CD4-positive, alpha-beta T cell treated with Interleukin-1 beta for 1 hour (primary cell): ENCODE measurements at places on chromosomes 3 and 15.
A peak's percentile ranks its signal among the peaks of the same experiment; 100 is the strongest.

DNA sequence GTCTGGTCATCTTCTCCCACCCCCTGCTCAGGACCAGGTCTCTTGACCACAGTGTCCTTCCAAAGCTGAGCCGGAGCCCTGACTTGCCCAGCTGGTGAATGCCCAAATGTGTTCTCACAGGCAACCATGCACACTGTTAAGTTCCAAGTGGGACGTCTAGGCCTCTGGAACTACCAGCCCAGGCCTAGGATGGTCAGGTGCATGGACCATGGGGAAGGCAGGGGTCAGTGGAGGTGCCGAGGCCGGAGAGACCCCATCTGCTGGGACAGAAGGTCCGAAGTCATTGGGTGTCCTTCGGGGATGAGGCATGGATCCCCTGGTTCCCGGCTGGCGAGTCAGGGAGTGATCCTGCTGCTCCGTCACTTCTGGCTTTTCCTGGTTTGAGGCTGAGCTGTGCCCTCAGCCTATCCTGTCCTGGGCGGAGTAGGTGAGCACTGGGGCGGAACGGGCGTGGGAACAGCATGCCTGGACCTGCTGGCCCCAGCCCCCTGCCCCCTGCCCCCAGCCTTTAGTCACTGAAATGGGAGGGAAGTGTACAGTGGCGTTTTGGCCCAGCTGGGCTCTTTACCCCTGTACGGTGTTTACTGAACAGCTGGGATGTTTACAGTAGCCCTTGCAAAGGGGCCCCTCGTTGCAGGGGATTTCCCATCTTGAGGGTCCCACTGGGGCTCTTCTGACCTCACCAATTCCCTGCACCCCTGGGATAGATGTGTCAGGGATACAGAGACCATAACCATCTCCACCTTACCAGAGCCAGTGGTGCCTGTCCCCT, 12.1 kb downstream of the SEMA3F start:
- no peak for DNase-seq

DNA sequence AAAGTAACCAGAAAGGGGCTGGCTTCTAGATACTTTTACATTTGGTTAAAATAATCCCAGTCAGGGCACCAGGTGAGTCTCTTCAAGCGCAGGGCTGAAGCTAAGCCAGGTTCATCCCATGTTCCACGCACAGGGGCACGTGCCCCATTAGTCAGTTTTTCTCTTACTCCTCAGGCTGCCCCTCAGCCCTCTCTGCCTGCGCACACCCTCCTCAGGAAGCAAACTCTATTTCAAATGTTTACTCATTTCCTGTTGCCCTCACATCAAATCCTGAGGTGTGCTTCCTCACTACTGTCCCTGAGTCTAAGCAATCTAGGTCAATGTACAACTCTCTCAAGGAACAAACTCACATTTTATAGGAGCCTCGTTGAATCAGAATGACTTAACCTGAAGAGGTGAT, 48.5 kb downstream of the THBS1 start:
- DNase-seq: peak; percentile 68

DNA sequence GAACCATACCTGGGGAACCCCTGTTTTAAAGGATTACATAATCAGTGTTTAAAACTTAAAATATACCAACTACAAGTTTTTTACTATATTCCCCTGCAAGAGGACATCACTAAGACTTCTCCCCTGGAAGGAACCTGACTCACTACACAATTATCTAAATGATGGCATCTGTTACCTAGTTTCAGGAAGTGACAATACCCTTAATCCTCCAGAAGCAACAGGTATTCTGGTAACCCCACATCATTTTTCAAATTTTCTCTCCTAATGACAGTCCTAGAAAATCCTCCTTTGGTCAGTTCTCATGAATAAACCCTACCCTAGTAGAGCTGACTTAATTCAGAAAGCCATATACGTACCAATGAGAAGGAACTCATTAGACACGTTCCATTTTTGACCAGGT, 78.4 kb downstream of the RFX7 start:
- DNase-seq: no peak

DNA sequence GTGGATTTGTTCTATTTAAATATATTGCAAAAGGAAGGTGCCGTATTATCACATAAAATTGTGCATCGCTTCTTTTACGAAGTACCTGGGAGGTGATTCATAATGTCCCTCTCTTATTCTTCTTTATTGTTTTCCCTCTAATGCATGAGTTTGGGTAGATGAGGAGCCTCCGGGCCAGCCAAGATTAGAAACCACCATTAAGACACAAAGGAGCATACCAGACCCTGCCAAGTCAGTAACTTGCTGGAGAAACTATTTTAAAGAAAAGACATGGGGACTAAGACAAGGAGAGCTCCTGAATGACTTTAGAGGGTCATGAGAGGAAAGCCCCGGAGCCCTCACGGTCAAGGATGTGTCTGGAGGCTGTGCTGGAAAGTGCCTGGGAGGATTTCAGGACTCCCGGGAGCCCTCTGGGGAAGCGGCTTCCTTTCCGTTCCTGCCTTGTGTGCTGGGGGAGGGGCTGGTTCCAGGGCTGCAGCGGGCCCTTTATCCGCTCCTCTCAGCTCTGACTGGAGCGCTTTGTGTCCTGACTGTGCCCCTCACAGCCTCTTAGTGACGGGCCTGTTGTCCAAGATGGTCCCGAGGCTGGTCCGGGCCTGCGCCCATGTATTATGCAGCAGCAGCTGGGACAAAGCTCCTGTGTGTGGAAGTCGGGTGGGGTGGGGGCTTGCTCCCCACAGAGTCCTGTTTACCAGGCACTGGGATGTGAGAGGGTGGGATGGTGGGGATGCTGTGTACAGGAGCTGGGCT, 35.7 kb downstream of the CORO2B start:
- no peak for DNase-seq

DNA sequence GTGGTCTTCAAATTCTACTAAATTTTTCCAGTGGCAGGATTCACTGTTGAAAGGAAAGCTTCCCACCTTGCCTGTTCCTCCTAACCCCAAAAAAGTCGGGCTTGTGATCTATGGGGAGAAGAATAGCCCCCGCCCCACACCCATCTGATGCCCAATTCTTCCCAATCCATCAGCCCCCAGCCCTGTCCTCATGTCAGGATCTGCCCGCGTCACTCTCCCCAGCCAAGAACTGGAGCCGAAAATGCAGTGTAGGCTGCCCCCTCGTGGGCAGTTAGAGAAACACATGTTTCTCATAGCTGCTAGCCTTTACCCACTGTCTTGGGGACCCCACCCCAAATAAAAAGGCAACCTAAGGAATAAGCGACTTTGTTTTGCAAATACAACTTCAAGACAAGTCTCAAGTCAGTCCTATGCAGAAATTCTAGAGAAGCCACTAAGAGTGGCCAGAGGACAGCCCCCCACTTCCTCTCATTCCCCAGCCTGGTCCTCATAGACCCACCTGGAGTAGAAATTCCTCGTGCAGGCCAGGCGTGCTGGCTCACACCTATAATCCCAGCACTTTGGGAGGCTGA, 13.0 kb upstream of the CSK start:
- peak; percentile 71 for DNase-seq
